ENCODE measurements at places on chromosomes 7 and 10.

DNA sequence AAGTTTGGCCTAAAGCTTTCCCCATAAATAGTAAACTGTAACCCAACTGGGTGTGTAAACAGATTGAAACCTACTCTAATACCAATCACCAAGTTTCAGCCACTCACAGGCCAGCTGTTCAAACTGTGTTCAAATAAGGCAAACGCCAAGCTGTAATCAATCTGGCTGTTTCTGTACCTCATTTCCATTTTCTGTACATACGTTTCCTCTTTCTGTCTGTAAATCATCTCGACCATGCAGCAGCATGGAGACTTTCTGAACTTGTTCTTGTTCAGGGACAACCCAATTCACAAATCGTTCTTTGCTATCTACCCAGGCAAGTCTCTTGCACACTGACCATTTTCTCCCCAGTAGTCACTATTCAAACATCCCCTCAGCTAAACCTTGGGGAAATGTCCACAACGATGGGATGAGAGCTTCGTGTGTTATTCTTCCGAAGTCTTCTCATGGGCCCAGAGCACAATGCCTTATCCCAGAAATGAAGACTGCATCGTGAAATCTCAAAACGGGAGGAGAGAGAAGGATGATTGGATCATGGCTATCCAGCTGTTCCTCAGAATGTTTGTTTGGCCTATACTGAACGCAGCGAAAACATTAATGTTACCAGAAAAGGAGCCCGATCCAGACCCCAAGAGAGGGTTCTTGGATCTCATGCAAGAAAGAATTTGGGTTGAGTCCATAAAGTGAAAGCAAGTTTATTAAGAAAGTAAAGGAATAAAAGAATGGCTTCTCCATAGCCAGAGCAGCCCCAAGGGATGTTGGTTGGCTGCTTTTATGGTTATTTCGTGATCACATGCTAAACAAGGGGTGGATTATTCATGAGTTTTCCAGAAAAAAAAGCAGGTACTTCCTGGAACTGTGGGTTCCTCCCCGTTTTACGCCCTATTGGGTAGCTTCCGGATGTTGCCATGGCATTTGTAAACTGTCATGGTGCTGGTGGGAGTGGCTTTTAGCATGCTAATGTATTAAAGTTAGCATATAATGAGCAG lies 86.2 kb downstream of the SLC16A9 start:
- DNase-seq: no peak

DNA sequence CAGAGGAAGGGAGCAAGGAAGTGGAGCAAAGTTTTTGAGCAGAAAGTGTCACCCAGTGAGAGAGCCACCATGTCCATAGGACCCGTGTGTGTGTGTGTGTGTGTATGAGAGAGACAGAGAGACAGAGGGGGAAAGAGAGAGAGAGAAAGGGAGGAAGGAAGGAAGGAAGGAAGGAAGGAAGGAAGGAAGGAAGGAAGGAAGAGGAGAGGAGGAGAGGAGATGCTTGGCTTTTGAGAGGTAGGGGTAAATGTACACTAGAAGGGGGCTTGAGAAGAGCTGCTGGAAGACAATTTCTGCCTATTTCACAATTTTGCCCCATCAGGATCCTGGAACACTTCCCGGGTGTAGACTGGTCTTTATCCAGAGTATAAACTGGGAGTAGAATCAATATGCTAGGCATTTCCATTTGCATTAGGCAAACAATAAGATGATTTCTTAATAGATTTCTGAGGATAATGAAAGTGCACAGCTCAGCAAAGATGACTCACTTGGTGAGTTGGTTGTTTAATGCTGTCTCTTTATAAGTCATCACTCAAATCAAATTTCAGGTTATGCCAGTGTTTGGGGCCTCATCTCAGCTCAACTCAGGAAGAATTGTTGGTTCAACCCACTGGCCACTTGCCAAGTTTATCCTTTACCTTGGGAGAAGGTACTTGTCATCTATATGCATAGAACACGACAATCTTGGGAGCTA lies 70.0 kb upstream of the FAM13C start:
- no peak for DNase-seq

DNA sequence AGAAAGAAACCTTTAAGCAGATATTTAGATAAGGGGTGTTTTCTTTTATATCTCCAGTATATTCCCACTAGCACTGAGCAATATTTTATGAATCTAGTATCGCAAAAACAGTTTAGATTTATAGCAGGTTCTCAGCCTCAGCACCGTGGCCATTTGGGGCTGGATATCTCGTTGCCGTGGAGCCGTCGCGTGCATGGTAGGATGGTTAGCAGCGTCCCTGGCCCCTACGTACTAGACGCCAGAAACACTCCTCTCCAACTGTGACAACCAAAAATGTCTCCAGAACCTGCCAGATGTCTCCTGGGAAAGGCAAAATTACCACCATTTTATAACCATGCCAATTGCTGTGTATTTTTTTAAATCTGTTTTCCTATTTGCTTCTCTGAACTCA lies 172.9 kb downstream of the CACNB2 start:
- DNase-seq: no peak

- no peak for DNase-seq
Measured at GRCh38 chr7:157926521-157927150, 589.8 kb downstream of the DNAJB6 start.

DNA sequence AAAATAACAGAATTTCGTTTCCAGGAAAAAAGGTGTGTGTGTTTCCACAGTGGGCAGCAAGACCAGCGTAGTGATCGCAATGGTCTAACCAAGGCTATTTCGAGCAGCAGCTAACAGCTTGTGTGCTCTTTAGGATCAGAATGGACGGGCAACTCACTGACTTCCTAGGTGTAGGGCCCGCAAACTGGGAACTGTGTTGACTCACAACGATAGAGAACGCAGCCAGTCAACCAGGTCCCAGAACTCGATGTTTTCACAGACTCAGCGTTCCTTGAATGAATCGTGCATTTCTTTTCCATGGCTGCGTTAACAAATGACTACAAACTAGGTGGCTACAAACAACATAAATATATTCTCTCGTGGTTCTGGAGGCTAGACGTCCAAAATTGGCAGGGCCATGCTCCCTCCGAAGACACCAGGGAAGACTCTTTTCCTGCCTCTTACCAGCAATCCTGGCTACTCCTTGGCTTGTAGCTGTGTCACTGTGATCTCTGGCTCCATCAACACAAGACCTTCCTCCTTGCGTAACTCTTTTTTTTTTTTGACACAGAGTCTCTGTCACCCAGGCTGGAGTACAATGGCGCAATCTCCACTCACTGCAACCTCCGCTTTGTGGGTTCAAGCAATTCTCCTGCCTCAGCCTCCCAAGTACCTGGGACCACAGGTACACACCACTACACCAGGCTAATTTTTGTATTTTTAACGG lies 39.1 kb downstream of the PODXL start:
- DNase-seq: no peak

DNA sequence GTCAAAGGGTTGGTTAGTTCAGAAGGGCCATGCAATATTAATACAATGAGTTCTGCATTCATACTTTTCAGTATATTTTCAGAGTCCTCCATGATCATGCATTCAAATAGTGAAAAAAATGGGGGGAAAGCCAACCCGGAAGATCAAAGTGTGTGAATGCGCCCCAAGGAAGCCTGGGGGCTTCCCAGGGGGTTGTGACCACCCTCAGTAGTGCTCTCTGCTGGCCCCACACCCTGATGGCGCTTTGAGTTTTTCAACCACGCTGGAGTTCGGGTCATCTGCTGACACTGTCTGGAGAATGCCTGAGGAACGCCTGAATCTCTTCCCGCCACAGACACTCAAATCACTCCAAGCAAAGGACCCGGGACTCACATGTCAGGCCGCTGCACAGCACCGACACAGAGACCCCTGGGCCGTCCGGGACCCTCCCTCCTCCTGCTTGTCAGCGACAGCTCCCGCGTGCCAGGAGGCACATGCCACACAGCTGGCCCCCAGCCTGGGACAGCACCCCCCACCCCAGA lies 1.0 kb downstream of the TNS3 start:
- DNase-seq: no peak

DNA sequence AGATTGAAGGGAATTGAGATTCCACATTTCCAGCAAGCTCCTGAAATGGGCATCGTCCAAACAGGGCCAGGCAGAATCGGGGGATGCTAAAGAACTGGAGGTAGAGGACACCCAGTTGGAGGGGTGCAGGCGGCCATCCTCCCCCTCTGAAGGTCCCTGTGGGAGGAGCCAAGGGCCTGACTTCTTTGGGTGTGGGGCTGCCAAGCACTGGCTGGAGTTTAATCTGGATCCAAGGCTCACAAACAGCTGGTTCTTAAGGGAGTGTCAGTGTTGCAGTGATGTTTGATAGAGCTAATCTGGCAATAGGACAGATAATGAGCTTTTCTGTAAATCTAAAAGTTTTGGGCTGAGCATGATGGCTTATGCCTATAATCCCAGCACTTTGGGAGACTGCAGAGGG lies 20.8 kb downstream of the TSPAN14 start:
- no peak for DNase-seq

DNA sequence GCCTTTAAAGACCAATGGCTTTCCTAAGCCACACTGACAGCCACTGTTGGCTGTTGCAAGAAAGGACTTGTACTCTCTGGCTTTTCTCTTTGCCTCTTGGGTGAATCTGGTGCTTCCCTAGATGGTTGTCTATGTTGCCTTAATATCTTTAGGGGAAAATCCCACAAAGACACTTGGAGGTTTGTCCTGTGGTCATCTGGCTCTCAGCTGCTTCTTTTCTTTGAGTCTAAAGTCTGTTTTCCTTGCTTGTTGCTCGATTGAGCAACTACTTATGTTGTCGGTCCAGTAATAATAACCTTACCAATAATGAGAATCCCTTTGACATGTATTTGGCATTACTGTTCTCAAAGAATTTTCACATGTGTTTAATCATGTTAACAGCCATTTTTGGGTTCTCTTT lies 537.6 kb downstream of the LRMDA start:
- DNase-seq: no peak

- no peak for DNase-seq
Measured at GRCh38 chr10:68052463-68052862, 22.6 kb downstream of the HERC4 start.

GRCh38 chr10:126263006-126263676 lies 125.1 kb downstream of the ADAM12 start:
- no peak for DNase-seq

DNA sequence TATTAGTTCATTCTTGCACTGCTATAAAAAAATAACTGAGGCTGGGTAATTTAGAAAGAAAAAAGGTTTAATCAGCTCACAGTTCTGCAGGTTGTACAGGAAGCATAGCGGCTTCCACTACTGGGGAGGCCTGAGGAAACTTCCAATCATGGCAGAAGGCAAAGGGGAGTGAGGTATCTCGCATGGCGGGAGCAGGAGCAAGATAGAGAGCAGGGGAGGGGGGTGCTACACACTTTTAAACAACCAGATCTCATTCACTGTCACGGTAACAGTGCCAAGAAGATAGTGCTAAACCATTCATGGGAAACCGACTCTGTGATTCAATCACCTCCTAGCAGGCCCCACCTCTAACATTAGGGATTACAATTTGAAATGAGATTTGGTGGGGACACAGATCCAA lies 11.6 kb downstream of the ADAMTS14 start:
- no peak for DNase-seq

GRCh38 chr10:10847387-10847786 lies 170.3 kb upstream of the CELF2 start:
- DNase-seq: no peak

DNA sequence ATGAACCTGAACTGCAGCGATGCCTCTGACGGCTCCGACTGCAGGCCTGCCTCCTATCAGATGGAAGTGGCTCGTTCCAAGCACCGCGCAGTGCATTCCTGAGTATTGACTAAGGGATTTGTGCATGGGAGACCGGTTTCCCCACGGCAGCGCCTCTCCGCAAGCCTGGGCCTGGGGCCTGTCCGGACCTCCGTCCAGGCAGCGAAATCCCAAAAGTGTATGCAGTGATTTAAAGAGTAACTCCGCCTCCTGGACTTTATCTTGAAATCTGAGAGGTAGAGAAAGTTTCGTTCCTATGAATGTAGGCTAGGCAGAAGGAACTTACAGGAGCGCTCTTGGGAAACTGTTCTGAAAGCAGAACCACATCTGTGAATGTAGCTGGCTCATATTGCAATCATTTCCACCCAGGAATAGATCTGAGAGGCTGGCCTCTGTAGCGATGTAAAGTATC lies 106.2 kb upstream of the CELF2 start:
- DNase-seq: no peak

DNA sequence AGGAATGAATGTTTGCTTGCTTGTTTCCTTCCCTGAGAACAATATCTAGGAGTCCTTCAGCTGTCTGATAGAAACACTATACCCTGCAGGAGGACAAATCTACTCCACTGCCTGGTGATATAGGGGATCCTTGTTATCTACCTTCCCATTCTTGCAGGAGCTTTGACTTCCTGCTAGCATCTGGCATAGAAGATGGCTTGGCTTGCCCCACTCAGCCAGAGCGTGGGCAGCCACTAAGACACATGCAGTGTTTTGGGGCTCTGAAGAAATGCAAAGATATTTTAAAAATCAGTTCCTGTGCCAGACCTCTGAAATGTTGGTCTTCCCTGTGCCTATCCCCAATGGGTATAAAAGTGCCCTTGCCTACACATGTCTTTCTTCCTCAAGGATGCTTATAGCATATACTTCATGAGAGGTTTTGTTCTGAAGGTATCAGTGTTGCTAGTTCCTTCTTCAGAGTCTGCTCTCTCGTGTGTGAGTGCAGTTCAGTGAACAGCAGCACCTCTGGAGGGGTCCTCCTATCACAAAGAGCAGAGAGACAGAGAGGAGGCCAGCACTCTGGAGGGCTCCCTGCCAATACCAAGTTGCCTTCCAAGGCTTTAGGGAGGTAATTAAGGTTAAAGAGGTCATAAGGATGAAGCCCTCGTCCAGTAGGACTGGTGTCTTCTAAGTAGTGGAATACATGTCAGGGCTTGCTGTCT lies 149.1 kb upstream of the CALCR start:
- no peak for DNase-seq

GRCh38 chr7:100835903-100836811 lies 8.8 kb upstream of the EPHB4 start:
- no peak for DNase-seq

GRCh38 chr10:30510932-30511700 lies 77.1 kb downstream of the MAP3K8 start:
- DNase-seq: no peak

DNA sequence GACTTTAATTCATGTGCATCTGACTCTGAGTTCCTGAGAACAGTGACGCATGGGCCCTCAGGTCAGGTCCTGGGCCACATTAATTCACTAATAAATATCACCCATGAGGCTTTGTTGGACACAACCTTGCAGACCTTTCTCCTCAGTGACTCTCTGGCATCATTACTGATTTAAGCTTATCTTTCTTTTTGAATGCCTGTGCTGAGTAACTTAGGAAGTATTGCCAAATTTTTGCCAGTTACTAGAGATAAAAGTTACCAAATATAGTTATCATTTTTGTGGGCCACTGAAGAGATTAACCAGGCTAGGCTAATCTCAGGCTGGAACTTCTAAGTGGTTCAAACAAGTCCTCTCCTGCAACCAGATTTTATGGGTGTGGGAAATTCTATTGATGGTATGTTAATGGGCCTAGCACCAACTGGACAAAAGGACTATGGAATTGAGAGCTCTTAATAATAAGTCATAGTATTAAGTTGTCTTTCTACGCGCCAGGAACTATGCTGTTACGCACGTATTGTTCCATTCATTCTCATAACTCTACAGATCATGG lies 28.8 kb upstream of the PRTFDC1 start:
- DNase-seq: no peak

Data from DMS 273 treated with DMSO at 0.1 percent for 48 hours (cell line).